ENCODE measurements at places on chromosomes 11 and 22. TPM values are rescaled to one million over a fixed set of nuclear protein-coding genes. Genes with fewer than 3 reads are reported as not detected.

OR5A2 gene
- not detected for total RNA-seq

SYT13 gene
- total RNA-seq = 0.30 TPM

THY1 gene
- total RNA-seq = 25.1 TPM

NRIP3 gene
- 0.39 TPM for total RNA-seq

DLAT gene
- total RNA-seq = 28.2 TPM

- no peak for DNase-seq
These were observed 3.4 kb downstream of the ARHGEF17 start for GRCh38 chr11:73311394-73311869.

- DNase-seq = no peak
These were observed 5.9 kb upstream of the GLB1L3 start for GRCh38 chr11:134270250-134270714.

DNA sequence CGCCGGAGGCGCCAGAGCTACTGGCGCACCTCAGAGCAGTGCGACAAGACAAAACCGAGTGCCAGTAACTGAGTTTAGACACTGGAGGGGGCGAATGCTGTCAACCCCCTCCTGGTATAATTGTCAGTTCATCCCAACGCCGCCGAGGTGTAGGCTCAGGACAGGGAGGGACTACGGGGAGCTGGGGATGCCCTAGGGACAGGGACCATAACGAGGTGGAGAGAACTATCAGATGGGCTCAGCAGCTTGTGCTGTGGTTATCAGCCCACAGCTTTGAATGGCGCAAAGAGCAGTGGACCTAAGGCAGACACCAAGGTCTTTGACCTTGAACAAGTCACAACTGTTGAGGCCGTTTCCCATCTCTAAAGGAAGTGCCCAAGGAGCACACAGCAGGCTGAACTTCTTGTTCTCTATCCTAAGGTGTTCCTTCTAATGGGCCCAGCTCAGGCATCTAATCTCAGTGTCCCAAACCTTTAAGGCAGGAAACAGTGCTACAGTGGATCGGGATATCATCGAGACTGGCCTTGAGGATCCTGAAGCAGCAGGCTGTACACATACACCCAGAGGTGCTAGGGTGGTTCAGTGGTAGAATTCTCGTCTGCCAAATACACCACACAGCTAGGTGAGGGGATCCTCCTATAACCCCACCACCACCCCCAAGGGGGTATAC is 958 bp upstream of the TUT1 start:
- no peak for DNase-seq

DNA sequence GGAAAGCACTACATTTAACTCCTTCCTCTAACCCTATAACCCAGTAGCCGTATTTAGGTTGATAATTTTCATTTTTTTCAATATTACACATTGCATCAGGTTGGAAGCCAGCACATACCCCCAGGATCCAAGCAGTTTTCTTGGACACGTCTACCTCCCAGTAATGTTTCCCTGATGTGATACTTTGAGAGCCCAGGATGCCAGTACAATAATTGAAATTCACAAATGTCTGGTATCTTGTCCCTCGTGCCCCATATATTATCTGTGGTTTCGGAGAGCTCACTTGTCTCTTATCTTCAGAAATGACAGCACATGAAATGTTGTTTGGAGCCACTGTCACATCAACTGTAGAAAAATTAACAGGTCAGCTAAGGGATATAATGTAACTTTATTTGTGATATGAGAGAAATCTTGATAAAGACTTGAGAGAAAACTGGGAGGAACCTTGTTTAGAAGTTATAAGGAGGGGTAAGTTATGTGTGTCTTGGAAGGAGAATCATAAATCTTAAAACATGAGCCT is 19.8 kb downstream of the TRIM5 start:
- no peak for DNase-seq

GRCh38 chr11:129728581-129728980 is 87.1 kb upstream of the TMEM45B start:
- DNase-seq = no peak

- no peak for DNase-seq
These were observed 101.8 kb downstream of the FEZ1 start for GRCh38 chr11:125394296-125394695.

DNA sequence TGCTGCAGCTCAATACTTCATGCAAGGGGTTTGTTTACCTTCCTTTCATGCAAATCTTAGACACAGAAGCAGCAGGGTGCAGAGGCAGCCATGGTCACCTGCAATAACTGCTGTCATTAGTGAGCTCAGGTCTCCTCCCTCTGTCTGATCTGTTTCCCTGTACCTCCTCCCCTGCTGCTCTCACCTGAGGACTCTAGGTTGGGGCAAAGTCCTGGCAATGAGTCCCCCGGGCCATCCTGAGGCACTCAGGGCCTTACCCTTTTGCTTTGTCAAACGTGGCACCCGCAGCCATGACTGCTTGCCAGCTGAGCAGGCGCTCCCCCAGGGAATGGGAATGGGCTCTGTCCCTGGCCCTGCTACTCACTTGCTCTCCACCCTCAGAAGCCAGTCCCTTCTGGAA is 3.9 kb downstream of the LRRC10B start:
- DNase-seq = no peak

GRCh38 chr11:32137263-32137662 is 46.4 kb downstream of the RCN1 start:
- no peak for DNase-seq

DNA sequence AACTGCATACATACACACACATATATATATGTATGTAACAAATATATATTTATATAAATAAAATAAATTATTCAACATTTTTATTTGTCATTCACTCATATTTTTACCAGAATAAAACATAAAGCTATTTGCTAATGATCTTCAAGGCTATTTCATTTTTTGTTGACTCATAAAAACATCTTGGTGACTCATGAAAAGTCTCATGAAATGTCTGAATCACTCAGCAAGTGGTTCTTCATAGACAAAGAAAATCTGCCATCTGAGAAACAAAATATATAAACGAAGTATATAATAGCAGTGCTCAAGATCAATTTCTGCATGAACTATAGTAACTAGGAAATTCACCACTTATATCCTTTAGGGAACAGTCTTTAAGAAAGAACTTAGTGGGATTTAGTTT is 764.8 kb upstream of the FAT3 start:
- DNase-seq = no peak

DNA sequence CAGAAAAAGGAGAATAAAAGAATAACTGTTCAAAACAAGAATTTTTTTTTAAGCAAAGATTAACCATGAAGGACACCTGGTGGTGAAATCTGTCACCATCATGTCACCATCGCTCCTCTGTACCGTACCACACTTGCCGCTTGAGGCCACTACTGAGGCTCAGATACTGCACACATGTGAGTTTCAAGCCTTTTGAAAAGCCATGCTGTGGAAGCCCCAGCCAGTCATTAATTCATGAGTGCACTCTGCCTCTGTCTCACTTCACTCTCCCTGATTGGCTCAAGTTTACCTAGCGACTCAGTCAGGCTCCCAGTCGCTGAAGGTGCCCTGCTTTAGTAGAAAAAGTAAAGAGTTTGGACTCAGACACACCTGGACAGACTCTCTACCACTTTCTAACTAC is 6.6 kb upstream of the MS4A12 start:
- no peak for DNase-seq

DNA sequence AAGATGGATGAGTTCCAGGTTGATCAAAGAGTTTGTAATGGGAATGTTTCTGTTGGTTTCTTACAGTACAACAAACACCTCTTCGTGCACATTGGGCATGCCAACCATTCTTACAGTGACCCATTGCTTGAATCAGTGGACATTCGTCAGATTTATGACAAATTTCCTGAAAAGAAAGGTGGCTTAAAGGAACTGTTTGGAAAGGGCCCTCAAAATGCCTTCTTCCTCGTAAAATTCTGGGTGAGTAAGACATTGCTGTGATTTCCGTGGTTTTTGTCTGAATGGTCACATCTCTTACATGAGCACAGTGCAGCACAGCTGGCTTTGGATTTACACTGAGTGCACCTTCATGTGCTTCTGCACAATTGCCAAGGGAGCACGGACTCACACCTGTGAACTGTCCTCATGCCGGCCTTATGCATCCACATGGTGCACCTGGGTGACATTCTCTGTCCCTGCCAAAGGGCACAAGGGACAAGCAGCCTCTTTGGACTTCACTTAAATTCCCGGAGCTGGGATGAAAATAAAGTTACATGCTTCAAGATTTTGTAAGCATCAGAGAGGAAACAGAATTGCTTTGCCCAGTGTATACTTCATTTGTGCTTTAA is 107.1 kb upstream of the RASSF10 start:
- DNase-seq = no peak
